NCI-H526 treated with DMSO at 0.1 percent for 48 hours (cell line): ENCODE measurements at places on chromosomes 1 and 21.

DNA sequence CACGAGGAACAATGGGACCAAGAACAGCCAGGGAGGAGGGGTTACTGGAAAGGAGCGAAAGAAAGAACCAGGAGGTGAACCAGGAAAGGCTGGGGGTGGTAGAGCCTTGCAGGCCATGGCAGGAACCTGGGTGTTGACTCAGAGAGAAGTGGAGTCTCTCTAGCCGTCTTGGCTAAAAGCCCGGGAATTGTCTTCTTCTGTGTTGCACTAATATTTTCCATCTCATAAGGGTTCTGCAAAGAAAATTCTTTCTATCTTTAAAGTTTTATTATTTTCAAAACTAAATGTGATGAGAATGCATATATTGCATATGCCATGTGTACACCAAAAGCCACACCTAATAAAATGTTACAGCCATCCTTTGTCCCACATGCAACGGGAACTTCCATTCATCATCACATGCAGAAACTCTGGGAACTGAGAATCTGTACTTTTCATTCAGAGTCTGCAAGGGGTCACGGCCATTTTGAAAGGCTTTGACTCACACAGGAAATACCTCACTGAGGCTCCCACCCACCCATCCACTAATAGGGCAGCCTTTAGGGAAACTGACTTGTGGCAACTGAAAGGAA, 38.0 kb downstream of the ERG start:
- no peak for DNase-seq

DNA sequence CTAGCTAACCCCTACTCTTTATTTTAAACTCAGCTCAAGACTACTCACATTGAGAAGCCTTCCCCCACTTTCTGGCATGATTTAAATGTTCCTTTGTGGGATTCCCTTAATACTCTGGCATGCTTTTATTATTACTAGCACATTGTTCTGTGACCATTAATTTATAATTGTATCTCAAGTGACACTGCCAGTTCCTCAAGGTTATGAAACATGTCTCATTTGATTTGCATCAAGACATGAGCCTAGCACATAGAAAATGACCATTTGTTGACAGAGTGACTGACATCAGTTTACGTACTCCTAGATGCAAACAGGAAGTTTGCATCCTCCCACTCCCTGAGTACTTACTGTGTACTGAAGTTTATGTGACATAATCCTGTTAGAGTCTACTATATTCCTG, 15.2 kb downstream of the RGS4 start:
- DNase-seq: no peak

- no peak for DNase-seq
These were observed 538.0 kb upstream of the PLXNA2 start for GRCh38 chr1:208782186-208782585.

GRCh38 chr1:156128308-156128653, 13.8 kb downstream of the LMNA start:
- no peak for DNase-seq

- DNase-seq: no peak
These were observed 68.2 kb downstream of the AGPAT3 start for GRCh38 chr21:43933199-43933598.
